ENCODE measurements at places on chromosomes 3 and 15.

DNA sequence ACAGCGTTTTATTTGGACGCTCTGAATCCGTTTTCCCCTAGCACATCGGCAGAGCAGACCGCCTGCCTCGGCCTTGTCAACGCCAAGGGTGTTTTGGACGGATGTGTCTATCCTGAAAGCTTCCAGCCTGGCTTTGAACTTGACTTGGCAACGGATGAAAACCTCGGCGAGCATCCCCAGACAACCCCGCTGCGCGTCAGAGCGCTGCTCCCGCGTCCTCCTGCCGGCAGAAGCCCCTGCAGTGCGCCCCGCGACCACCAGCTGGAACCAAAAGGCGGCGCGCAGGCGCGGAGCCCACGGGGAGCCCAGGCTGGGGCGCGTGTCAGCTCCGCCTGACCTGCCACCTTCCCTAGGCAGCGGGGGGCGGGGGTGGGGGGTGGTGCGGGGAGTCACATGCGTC, 26.2 kb upstream of the ARL8B start:
- no peak for DNase-seq

- peak; percentile 89 for DNase-seq
Observed at GRCh38 chr15:45022871-45023658, at the start of gene SORD. TSS of gene SORD (plus strand) at chr15:45023195. CDS start at chr15:45023284, 89 bp downstream.

- DNase-seq: peak; percentile 21
Observed at GRCh38 chr3:134294302-134295280, 43.9 kb upstream of the RYK start.

- no peak for DNase-seq
Observed at GRCh38 chr3:184325715-184326369, 11.4 kb downstream of the EIF4G1 start.

GRCh38 chr15:38530113-38530512, 34.5 kb downstream of the RASGRP1 start:
- DNase-seq: no peak

- DNase-seq: peak; percentile 88
Observed at GRCh38 chr3:4139462-4140140, 163.6 kb upstream of the SETMAR start.

DNA sequence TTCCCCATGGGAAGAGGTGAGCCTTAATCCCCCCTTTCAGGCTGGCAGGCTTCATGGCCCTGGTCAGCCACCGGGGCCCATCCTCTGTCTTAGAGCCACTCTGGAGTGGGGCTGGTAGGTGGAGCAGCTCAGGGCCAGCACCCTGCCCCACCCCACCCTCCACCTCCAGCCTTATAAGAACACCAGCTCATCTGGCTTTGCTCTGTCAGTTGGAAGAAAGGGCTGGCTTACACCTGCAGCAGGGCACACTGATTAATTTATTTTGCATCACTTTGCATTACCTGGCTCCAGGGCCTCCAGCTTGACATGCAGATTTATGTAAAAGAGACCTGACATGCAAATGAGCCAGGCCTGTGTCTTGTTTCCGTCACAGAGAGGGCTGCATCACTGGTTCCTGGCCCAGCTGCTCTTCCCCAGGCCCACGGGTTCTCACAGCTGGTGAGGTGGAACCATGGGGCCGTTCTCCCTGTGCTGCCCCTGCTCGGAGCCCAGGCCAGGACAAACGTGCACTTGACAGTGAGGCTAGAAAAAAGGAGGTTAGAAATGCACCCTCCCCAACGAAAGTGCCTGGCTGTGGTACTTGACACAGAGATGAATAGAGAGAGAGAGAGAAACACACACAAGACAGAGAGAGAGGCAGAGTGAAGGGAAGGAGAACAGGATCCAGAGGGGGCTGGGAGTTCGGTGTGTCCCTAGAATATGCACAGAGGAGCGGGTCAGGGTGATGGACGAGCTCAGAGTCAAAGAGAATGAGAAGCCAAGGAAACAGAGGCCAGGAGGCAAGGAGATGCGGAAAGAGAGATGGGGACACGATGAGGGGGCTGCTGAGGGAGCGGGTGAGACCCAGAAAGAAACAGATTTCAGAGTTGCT, 44.5 kb upstream of the MAGEF1 start:
- DNase-seq: no peak

GRCh38 chr3:61438253-61439121, 122.9 kb upstream of the PTPRG start:
- DNase-seq: no peak

DNA sequence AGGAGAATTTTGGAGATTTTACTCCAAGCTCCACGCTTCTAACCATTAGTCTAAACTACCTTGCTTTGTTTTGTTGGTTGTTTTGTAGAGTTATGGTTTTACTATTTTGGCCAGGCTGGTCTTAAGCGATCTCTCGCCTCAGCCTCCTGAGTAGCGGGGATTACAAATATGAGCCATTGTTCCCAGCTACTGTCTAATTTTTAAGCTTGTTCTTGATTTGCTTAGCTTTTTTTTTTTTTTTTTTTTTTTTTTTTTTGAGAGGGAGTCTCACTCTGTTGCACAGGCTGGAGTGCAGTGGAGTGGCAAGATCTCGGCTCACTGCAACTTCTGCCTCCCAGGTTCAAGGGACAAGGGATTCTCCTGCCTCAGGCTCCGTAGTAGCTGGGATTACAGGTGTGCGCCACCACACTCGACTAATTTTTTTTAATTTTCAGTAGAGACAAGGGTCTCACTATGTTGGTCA, 28.5 kb downstream of the EFCAB12 start:
- DNase-seq: no peak

GRCh38 chr3:39106281-39106811, 1.1 kb downstream of the GORASP1 start:
- peak; percentile 8 for DNase-seq

DNA sequence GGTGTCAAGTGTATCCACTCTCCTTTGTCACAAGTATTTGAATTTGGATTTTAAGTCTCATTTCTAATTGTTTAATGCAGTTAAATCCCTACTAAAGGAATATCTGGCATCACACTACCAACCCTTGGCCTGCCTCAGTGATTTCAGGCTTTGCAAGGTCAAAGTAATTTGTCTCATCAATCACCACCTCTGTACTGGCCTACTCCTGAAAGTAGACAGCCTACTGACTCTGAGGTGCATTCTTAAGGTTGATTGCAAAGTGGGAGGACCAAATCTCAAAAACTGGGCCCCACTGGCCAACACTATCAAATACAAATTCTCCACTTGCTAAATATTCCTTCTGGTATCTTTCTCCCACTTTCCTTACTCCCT, 851 bp upstream of the TEX55 start:
- no peak for DNase-seq

GRCh38 chr3:126747768-126748167, 43.7 kb downstream of the CHCHD6 start:
- DNase-seq: no peak

DNA sequence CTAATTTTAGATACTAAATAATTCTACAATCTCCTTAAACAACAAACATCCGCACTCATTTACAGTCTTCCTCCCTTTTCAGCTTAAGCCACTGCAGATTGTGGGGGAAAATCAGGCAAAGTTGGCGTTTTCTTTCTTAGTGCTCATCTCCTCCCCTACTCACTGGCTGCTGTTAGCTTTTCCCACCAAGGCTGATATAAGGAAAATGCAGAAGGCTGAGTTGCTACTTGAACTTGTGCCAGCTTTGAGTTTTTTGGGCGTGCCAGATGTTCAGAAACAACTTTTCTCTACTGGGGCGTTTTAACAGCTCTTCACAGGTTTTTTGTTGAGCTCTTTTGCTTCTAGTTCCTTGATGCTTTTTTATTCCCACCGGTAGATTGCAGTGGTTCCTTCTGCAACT, 222.0 kb downstream of the PYDC2 start:
- no peak for DNase-seq

- DNase-seq: no peak
Observed at GRCh38 chr3:39064646-39065045, 12.8 kb downstream of the WDR48 start.

DNA sequence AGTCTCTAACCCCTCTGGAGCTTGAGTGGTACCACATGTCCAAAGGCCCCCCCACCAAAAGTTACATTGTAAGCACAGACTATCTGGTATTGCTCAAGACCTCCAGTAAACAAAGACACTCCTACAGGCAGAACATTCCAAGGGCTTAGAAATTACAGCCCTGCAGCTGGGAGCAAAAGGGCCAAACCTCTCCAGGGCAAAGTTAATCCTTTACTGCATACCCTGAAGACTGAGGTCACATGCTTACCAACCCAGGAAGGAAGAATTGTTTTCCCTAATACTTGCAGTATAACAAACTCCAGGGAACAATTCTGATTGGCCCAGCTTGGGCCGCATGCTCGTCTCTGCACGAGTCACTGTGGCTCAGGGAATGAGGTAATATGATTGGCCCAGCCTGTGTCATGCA, 266.1 kb upstream of the NR2F2 start:
- no peak for DNase-seq

- DNase-seq: peak; percentile 89
Observed at GRCh38 chr3:107241217-107241616, 136.0 kb upstream of the CCDC54 start.

GRCh38 chr3:99562138-99562537, 76.3 kb upstream of the COL8A1 start:
- no peak for DNase-seq

GRCh38 chr3:61371123-61371522, 119.9 kb upstream of the FHIT start:
- DNase-seq: peak; percentile 37

GRCh38 chr15:73165844-73166243, 113.6 kb downstream of the NEO1 start:
- no peak for DNase-seq

DNA sequence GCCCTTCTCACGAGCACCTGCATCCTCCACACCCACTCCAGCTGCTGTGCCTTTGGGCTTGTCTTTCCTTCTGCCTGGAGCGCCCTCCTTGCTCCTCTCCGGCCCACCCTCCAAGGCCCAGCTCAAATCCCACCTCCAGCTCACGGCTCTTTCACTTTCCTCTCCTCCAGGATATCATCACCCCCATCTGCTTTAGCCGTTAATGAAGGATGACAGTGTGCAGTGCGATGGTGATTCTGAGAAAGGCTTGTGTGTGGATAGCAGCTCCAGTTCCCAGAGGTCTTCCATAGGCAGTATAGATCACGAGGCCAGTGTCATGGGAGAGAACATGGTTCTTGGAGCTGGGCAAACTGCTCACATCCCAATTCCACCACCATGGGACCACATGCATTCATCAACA, 237.4 kb downstream of the TLE3 start:
- DNase-seq: no peak

- no peak for DNase-seq
Observed at GRCh38 chr3:41158947-41159346, 40.4 kb upstream of the CTNNB1 start.

GRCh38 chr15:72782274-72783003, 1.1 kb downstream of the ADPGK start:
- DNase-seq: no peak

DNA sequence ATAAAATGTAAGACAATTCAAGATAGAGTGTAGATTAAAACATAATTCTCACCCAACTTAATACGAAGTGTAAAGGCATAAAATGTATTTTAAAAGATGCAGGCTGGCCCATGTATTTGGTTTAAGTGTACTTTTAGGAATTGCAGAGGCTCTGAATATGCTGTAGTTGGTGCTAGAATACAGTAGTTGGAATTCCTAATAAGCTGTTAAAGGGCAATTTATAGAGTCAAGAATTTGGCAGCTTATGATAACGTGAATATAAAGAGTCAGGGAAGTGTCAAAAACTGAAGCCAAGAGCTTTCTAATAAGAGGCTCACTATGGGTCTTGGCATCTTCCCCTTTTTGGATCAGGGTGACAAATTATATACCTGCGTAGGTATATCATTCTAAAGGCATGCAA, 36.5 kb downstream of the ADAMTS9 start:
- no peak for DNase-seq

DNA sequence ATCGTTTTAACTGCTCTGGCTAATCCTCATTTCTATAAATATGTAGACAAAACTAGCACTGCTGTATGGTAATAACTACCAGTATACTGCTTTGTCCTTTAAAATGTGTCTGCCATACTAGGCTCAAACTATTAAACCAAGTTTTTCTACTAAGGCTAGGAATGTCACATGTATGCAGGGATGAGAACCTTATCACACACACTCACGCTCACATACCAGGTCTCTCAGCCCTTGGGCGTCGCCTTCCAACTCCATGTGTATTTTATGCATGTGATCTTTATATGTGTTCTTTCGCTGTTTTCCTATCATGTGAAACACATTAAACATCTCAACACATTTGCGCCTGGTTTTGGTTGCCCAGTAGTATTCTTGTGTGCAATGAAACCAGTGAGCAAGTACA, 32.6 kb downstream of the ATP2C1 start:
- DNase-seq: no peak

DNA sequence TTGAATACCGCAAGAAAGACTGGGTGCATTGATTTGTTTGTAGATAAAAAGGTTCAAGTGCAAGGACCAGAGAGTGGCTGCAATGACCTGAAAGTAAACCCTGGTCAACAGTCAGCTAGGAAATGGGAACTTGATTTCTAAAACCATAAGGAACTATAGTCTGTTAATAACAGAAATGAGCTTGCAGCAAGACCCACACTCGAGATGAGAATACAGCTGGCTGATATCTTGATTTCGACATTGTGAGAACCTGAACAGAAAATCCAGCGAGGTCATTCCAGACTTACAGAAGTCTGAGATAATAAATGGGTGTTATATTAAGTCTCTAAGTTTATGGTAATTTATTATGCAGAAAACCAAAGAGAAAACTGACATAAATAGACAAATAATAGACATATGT, 177.3 kb downstream of the NFKBIZ start:
- no peak for DNase-seq

- DNase-seq: no peak
Observed at GRCh38 chr15:69987492-69988489, 109.9 kb downstream of the TLE3 start.

GRCh38 chr15:70976851-70977250, 84.2 kb downstream of the LRRC49 start:
- DNase-seq: no peak

DNA sequence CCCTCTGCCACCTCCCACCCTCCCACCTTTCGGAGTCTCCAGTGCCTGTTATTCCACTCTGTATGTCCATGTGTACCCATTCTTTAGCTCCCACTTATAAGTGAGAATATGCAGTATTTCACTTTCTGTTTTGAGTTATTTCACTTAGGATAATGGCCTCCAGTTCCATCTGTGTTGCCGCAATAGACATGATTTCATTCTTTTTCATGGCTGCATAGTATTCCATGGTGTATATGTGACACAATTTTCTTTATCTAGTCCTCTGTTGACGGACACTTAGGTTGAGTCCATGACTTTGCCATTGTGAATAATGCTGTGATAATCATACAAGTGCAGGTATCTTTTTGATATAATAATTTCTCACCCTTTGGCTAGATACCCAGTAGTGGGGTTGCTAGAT, 91.0 kb upstream of the UBE3A start:
- no peak for DNase-seq
